Astrocyte (in vitro differentiated cells and primary cell): ENCODE measurements at places on chromosomes 6 and 20. TPM values are rescaled to one million over a fixed set of nuclear protein-coding genes. Genes with fewer than 3 reads are reported as not detected.

PLCB1 gene
- 10.7 and 11.0 TPM in 2 replicates for total RNA-seq

FOXA2 gene
- total RNA-seq: not detected in 2 replicates

PDE7B gene
- 0.19 and 0.27 TPM in 2 replicates for total RNA-seq

DNA sequence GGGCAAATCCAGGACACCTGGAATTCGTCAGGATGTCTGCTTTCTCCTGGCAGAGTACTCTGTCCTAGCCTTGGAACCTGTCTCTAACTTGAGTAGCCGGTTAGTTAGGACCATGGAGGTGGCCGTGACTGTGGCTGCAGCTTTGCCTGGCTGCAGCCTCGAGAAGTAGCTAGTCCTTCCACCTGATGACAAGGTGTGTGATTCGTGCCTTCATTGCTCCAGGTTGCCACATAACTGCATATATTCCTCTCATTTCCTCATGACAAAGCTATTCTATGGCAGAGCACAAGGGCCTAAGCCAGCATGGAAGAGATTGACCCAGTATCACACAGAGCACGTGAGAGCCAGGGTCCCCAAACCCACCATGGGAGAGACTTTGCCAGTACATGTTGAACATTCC is 39.8 kb upstream of the KIF25 start:
- no peak for DNase-seq
- no peak overlapping the region for H3K4me3 ChIP-seq

DNA sequence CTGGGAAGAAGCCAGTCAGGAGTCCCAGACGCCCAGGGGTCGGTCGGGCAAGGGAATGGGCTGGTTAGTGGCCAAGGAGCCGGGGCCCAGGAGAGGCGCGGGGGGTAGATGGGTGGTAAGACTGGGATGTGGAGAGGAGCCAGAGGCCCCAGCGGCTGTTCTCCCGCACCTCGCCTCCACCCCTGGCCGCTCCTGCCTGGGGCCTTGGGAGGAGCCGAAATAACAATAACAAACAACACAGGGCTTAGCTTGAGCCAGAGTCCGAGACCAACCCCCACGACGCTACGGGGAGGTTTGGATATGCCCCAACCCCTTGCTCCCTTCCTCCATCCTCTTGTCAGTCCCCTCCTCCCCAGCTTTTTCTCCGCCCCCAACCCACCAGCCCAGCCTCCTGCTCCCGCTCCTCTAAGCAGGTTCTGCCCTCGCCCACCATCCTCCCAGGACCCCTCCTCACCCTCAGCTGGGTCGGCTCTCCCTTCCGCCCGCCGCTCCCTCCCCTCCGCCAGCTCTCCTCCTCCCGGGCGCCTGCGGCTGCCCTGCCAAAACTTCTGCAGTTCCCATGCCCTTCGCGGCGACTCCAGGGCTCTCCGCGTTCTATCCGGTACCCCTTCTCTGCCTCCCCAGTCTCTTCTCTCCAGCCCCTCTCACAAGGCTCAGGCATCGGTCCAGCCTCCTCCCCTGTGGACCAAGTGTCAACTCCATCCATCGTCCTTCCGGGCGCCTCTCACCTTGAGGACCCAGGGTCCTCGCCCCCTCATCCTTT is 1.1 kb downstream of the RNF39 start:
- no peak overlapping the region for H3K27ac ChIP-seq
- peak overlapping the region; percentile 3 for H3K4me3 ChIP-seq
- no peak for DNase-seq
- H3K36me3 ChIP-seq: no peaks in the 10 kb centered on the region
- H3K27me3 ChIP-seq: peaks cover 79% of the 10 kb centered on the region

DNA sequence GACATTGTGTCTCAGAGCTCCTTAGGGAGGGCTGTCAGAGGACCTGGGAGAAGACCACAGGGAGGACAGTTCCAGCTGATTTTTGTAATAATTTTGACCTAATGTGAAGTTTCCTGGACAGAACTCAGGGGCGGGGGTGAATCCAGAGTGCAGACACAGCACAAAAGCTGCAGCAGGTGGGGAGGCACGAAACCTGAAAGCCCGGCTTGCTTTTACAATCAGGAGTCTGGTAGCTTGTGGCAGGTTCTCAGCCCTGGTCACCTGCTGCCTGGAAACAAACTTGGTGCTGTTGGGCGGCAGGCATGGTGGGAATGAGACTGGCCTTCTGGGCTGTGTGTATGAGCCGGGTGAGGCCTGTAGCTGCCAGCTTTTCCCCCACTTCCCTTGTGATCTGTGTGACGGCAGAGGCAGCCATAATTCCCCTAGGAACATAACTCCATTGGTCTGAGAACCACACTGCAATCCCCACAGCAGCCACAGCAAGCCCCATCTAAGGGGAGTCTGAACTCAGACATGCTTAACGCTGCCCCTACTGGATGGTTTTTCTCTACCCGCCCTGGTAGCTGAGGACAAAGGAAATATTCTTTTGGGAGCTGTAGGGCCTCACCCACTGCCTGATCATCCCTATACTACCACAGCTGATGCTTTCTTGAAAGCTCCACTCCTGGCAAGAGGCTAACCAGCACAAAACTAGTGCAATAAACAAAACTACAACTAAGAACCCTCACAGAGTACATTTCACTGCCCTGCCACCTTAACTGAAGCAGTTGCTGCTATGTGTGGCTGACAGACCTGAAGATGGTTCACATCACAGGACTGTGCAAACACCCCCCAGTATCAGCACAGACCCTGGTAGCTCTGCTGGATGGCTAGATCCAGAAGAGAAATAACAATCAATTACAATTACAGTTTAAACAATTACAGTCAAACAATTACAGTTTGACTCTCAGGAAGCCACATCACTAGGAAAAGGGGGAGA is 1055.1 kb upstream of the GJE1 start:
- no peak for DNase-seq
- H3K36me3 ChIP-seq: no peaks in the 10 kb centered on the region
- H3K27ac ChIP-seq: no peak overlapping the region
- no peaks in the 10 kb centered on the region for H3K27me3 ChIP-seq
- no peak overlapping the region for H3K4me3 ChIP-seq

- H3K36me3 ChIP-seq: no peaks in the 10 kb centered on the region
- peak; percentile 67 for DNase-seq
- no peak overlapping the region for H3K4me3 ChIP-seq
- peaks cover 6% of the 10 kb centered on the region for H3K4me1 ChIP-seq
- no peaks in the 10 kb centered on the region for H3K27me3 ChIP-seq
- H3K27ac ChIP-seq: no peak overlapping the region
These were observed 7.3 kb upstream of the ARHGAP18 start for GRCh38 chr6:129717277-129717676.

GRCh38 chr6:138416206-138416605 is 12.2 kb downstream of the HEBP2 start:
- peaks cover 15% of the 10 kb centered on the region for H3K36me3 ChIP-seq
- no peak for DNase-seq

DNA sequence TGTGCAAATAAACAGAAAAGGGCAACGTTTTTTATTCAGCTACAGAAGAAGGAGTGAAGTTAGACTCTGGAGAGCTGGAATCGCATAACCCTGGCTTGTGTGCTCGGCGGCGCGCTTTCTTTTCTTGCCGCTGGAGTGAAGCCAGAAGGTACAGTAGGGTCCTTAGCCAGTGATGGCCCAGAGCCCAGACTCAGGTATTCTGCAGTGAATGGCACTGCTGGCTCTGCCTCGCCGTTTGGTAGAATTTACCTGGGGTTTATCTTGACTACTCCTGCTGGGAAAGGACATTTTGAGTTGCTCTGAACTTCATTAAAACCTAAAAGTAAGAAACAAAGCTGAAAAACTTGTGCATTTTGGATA is 56.9 kb upstream of the TIAM2 start:
- no peak overlapping the region for H3K27ac ChIP-seq
- no peaks in the 10 kb centered on the region for H3K27me3 ChIP-seq
- DNase-seq: no peak
- peaks cover 13% of the 10 kb centered on the region for H3K4me1 ChIP-seq

DNA sequence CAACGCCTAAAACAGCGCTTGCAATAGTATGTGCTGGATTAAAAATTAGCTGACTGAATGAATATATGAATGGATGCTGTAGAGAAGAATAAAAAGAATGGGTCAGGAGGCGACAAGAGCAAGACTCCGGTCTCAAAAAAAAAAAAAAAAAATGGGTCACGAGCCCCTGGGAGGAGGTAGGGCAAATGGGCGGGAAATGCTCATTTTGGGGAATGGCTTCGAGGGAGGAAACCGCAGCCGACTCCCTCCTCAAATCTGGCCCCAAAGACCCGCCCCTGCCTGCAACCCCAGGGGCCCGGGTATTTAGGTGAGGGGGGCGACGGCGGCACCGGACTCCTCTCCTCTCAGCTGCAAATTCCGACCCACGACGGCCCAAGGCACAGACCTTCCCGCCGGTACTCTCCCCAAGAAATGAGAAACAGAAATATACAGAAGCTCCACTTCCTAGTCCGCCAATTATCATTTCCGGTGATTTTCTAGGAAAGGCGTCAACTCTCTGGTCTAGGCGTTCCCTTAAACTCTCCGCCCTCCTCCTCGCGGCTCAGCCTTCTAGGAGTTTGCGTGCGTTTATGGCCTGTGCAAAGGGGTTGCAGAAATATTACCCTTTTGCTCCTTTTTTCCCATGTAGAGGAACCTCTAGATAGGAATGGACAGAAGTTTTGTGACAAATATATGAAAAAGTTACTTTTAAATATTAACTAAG is at the start of gene ZNF311:
Gene ZNF311, minus strand, starts transcription at position 133 of the 703 bp plus-strand sequence. CDS start 1,361 bp downstream, outside the sequence.
- no peaks in the 10 kb centered on the region for H3K27me3 ChIP-seq
- H3K27ac ChIP-seq: no peak within 1 kb of the TSS
- H3K4me3 ChIP-seq: peak within 1 kb of the TSS; percentile 69

- H3K36me3 ChIP-seq: no peaks in the 10 kb centered on the region
- H3K27ac ChIP-seq: peak overlapping the region; percentile 98
- no peaks in the 10 kb centered on the region for H3K27me3 ChIP-seq
- DNase-seq: peak; percentile 99
These were observed 114.4 kb downstream of the ADGRG6 start for GRCh38 chr6:142416179-142416578.

- H3K4me1 ChIP-seq: peaks cover 15% of the 10 kb centered on the region
- H3K27ac ChIP-seq: no peak overlapping the region
- no peak overlapping the region for H3K4me3 ChIP-seq
- peak; percentile 65 for DNase-seq
- no peaks in the 10 kb centered on the region for H3K27me3 ChIP-seq
- H3K36me3 ChIP-seq: peaks cover 6% of the 10 kb centered on the region
These were observed 1.9 kb upstream of the AP5S1 start for GRCh38 chr20:3818155-3819151.
